ENCODE measurements at places on chromosomes 4 and X.

DNA sequence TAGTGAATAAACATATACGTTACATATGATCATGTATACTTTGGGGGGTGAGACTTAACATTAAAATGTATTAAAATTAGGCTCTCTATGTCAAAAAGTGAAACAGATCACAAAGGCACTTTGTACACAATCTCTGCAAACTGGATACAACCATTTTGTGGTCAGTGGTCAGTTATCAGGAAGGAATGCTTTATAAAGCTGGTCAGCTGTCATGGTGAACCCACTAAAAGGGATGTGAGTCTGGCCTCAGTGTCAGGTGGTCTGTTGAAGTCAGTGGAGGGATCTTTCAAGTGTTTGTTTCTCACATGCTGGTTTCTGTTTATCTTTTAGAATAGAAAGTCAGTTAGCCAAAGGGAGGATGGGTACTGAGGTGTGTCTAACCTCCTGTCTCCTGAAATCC is 875.5 kb upstream of the INTU start:
- DNase-seq, result no peak

GRCh38 chr4:52713456-52713937 is 37.7 kb downstream of the ERVMER34-1 start:
- DNase-seq, result no peak

- no peak for DNase-seq
These were observed 10.7 kb downstream of the SEC24B start for GRCh38 chr4:109444182-109444844.

- no peak for DNase-seq
These were observed 22.1 kb downstream of the RWDD4 start for GRCh38 chr4:183636923-183637322.

GRCh38 chr4:119068529-119068962 is 67.1 kb upstream of the MYOZ2 start:
- no peak for DNase-seq

GRCh38 chr4:89929425-89930159 is 34.9 kb downstream of the MMRN1 start:
- no peak for DNase-seq

Data from NCI-H446 treated with DMSO at 0.1 percent for 48 hours (cell line).